Hematopoietic multipotent progenitor cell treated with erythropoietin and hydrocortisone succinate and interleukin-3 and kit ligand, for 8 days (in vitro differentiated cells): ENCODE measurements at places on chromosomes 6 and 20.

DNA sequence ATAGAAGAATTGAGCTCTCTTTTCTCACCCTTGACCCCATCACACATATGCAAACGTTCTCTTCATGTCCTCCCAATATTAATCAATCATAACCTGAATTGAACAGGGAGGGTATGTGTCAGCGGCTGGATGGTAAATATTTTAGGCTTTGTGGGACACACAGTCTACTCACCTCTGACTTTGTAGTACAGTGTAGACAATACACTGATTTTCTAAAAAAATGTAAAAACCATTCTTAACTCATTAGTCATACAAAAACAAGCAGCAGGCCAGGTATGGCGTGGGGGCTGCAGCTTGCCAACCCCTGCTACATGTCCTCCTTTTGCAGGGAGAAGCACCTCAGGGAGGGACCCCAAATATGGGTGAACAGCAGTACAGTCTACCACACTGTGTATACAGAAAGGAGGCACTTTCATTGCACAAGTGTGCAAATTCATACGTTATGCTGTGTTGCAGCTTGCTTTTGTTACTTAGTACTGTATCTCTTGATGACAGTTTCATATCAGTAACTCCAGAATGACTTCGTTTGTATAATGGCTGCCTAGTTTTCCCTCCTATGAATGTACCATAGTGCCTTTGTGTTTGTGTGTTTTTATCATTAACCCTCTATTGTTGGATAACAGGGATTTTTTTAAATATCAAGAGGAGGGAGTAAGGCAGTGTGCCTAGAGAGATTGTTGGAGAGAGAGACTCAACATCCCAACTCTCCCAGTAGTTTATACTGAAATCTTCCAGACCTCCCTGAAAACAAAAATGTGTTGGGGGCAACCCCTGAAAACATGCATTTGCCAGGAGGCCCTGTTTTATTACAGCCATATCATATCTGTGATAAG, 214.3 kb downstream of the ZMYND8 start:
- no peak for DNase-seq

- peak; percentile 14 for DNase-seq
Measured at GRCh38 chr6:219641-220198, 72.6 kb upstream of the DUSP22 start.

DNA sequence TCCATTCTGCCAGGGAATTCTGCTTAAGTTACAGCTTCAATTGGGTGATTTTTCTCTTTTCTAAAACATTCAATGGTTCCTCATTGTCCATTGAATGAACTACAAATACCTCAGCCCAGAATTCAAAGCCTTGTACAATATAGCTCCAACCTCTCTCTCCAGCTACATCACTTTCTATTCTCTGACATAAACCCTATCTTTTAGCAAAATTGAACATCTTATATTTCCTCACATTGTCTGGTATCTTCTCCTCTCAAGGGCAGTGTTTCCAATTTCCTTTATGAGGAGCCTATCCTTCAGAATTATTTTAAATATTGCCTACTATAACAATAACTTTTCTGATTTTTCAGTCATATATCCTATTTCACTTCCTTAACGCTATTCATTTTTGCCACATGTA, 203.6 kb upstream of the RNF217 start:
- no peak for DNase-seq

DNA sequence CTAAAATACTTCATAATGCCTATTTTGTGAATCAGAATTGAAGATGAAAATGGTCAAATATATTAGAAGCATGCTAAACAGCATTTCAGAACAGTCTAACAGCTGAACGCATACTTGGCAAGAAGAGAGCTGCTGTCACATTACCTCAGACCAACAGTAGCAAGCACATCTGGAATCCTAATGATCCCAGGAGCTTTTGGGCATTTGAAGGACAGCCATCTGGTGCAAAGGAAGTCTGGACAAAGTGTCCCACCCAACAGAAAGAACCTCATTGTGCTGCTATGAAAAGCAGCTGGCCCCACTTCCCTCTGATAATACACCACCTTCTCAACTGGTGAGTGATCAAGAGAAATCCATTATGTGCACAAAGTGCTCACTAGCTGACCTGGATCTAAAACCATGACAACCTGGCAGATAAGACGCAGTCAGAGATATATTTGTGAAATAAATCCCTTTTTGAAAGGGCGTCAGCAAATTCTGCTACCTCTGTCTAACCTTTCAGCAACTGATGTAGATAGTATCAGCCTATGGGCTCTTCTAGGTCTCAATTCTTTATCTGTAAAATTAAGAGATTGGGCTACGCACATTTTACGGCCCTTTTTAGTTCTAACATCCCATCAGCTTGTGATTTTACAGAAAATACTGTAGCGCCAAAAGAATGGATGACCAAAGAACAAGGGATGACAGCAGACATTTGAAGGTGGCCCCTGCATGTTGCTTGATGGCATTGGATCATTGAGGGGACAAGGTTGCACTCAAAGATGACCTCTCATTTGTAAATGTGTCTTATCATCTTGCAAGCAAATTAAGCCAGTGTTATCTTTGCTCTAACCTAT, 78.7 kb downstream of the SGK1 start:
- no peak for DNase-seq

GRCh38 chr6:3458706-3459421, 2.0 kb upstream of the SLC22A23 start:
- DNase-seq: no peak

GRCh38 chr6:71929047-71929446, 42.7 kb downstream of the RIMS1 start:
- no peak for DNase-seq

- DNase-seq: peak; percentile 67
Measured at GRCh38 chr6:154673919-154674318, 59.3 kb upstream of the SCAF8 start.

GRCh38 chr6:10048370-10049297, 366.2 kb downstream of the TFAP2A start:
- no peak for DNase-seq

DNA sequence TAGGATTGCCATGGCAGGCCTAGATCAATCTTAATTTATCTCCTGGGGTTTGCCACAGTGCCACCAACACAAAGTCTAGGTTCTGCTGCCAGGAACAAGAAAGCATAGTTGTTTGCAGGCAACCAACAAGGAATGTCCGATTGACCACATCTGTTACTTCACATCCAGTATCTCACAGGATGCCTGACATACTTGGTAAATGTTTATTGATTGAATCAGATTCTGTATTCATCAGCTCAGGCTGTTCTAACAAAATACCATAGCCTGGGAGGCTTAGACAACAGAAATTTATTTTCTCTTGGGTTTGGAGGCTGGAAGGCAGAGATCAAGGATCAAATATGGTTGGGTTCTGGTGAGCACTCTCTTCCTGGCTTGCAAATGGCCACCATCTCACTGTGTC, 26.3 kb upstream of the MC3R start:
- DNase-seq: no peak

DNA sequence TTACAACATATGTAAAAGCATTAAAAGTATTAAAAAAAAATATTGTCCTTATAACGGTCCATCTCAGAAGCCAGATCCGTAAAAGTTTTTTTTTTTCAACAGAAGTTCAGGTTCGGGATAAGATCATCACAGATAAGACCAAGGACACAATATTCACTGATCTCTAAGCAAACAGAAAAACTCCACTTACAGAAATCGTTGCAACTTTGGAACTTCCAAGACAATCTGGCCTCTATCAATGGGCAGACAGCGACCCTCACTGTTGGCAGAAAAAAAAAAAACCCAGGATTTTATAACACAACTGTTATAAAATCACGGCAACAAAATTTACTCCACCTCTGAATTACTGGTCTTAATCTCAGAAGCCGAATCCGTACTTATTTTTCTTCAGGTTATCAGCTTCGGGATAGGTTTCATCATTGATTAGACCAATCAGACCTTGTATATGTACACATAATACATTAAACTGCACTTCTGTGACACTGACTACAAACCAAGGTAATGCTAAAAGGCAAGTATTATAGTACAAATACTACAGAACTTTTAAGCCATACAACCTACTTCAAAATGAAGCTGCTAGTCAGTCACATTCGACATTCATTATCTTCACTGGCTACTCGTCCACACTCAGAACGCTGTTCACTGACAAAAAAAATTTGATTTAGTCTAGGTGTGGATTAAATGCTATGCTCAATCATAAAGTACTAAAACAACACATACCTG, 34.7 kb upstream of the SYNCRIP start:
- peak; percentile 39 for DNase-seq

GRCh38 chr20:50359607-50360217, 150.5 kb upstream of the PTPN1 start:
- DNase-seq: no peak

DNA sequence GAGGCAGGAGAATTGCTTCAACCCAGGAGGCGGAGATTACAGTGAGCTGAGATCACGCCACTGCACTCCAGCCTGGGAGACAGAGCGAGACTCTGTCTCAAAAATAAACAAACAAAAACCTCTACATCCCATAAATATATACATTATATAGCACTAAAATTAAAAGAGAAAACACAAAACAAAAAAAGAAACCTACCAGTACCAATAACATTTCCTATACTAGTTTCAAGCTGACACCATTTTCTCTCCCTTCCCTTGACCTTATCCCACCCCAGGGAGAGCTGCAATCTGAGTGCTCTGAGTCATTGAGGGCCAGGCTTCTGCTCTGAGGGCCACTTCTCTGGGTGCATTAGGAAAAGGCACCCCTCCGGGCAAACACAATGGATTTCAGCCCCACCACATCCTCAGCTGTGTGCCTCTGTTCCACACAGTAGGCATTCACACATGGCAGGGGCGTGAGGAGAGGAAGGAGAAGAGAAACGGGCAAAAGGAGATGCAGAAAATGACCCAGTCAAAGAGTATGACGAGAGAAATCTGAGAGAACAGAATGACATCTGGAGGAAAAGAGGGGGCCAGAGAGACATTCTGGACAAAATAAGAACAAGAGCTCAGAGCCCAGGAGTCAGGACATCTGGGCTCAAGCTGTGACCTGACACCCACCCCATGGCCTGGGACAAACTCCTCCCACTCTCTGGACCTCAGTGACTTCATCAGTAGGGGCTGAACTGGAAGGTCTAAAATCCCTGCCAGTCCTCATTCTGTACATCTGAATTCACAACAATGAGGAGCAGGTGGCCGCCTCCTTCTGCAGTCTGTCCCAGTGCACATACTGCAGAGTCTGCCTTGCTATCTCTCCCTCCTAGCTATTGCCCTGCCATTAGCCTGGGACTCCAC, 18.2 kb downstream of the TRIM26 start:
- DNase-seq: no peak

DNA sequence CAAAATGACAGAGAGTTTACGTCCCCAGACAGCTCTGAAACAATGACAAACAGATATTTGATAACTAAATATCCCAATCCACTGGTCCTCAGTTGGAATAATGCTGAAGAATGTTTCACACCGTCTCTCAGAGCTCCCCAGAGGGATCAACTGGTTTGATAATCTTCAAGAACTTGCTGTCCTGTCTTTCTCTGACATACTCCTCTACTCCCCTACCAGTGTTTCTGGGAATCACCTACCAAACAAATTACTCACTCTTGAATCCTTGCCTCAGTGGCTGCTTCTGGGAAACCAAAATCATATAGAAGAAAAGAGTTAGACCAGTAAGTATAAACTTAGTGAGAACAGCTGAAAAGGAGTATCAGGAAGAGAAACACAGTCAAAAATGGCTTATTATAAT, 469.7 kb upstream of the JAG1 start:
- no peak for DNase-seq

GRCh38 chr6:144265061-144265357, 20.1 kb upstream of the UTRN start:
- DNase-seq: no peak

DNA sequence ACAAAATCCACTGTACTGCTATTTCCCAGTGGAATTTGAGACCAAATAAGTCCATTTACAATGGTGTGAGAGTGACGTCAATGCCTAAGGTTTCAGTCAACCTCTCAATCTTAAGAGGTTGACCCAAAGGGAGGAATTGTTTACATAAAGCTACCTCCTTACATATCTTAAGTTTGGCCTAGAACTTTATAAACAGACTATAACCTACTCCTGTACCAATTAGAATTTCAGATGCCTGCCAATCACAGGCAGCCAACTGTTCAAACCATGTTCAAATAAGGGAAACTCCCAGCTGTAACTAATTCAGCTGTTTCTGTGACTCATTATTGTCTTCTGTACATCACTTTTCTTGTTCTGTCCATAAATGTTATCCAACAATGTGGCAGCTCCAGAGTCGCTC, 14.5 kb downstream of the LGSN start:
- no peak for DNase-seq

GRCh38 chr6:149831308-149831820, 32.8 kb downstream of the LRP11 start:
- no peak for DNase-seq

GRCh38 chr6:17220040-17220910, 60.9 kb upstream of the RBM24 start:
- DNase-seq: no peak

DNA sequence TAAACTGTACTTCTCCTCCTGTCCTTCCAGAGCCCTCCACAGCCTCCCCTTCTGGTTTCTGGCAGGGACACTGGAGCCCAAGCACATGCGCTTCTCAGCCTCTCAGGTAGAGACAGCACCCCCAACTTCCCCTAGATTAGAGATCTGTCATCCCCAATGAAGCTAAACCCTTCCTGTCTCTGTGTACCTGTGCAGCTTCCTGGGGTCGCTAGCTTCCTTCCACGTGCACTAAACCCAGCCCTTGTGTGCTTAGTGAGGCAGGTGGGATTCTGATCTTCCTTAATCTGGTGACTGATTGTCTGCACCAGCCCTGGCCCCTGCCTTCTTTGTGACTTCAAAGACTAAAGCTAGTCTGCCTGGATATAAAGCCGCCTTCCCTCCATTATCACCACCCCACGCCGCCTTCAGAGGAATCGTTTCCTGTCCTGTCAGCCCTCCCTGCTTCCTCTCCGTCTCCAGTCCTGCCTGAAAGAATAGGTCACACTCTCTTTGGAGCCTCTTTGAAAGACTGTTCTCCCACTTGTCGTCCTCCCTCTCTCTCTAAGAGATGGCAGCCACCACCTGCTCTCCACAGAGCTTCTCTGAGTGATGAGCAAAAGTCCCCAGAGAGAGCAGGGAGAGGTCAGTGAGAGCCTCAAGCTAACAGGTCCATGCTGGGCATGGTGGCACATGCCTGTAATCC, 27.5 kb downstream of the CAPN11 start:
- DNase-seq: no peak

DNA sequence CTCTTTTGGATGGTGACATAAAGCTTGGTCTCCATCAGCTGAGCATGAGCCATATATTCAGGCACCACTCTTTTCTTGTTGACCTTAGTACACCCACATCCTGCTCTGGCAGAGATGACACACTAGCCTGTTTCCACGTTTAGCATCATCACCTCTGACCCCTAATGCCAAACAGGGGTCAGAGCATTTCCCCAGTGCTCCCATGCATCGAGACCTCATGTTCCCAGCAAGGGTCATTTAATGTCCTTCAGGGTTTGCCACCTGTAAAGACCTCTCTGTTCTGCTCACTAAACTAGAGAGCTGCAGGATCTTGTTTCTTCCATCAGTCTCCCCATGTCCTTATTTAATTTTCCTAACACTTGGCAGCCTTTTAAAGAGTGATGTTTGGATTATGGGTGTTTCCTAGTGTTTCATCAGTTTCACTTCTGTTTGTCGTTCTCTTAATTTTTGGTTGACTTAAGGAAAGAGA, 97.5 kb downstream of the AIG1 start:
- no peak for DNase-seq

GRCh38 chr6:132797951-132798868, at the start of gene SLC18B1:
SLC18B1 (minus strand) TSS chr6:132798637; CDS start chr6:132798456, 181 bp downstream.
- DNase-seq: peak; percentile 79

- DNase-seq: peak; percentile 96
Measured at GRCh38 chr20:35146920-35147574, at the start of gene EDEM2. EDEM2 (minus strand) TSS chr20:35147336; CDS start chr20:35147258, 78 bp downstream.

- DNase-seq: no peak
Measured at GRCh38 chr6:150208611-150209352, 65.9 kb downstream of the PPP1R14C start.

- no peak for DNase-seq
Measured at GRCh38 chr6:166259296-166259977, 48.8 kb downstream of the PRR18 start.
